Lung (tissue), 17 donors: ENCODE measurements at places on chromosomes 1 and 21. TPM values are rescaled to one million over a fixed set of nuclear protein-coding genes. Genes with fewer than 3 reads are reported as not detected.

TNFRSF18 gene
- polyA plus RNA-seq = 1.8 TPM

S100A7 gene
- polyA plus RNA-seq = not detected

MYOM3 gene
- polyA plus RNA-seq = 0.09 TPM

SYTL1 gene
- polyA plus RNA-seq = 27.7 TPM

PRRX1 gene
- polyA plus RNA-seq = 14.0 TPM

THEM5 gene
- not detected for polyA plus RNA-seq

TNFRSF8 gene
- polyA plus RNA-seq = 2.2 TPM

CYP4B1 gene
- polyA plus RNA-seq = 180 TPM

FOXO6 gene
- polyA plus RNA-seq = 0.22 TPM

SLX9 gene
- 23.9 TPM for polyA plus RNA-seq

SFN gene
- polyA plus RNA-seq = 99.4 TPM
